ENCODE measurements at places on chromosomes 7 and 10.

GRCh38 chr10:23512355-23513058 is 73.6 kb downstream of the OTUD1 start:
- no peak for DNase-seq

DNA sequence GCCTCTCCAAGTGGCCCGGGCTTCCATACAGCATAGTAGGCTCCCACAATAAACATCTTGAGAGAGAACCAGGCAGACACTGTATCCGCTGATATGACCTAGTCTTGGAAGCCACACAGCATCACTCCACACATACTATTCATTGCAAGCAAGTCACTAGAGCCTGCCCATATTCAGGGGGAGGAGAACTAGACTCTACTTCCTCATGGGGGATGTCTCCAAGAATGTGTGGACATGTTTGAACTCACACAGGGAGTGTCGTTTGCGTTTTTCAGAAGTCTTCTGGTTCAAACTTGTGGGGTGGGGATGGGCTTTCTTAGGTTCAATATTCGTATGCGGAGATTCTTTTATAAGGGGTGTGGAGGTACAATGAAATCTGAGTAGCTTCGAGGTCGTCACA is 232.6 kb upstream of the HABP2 start:
- DNase-seq, result no peak

- no peak for DNase-seq
These were observed 61.1 kb downstream of the EBLN1 start for GRCh38 chr10:22156750-22157149.

DNA sequence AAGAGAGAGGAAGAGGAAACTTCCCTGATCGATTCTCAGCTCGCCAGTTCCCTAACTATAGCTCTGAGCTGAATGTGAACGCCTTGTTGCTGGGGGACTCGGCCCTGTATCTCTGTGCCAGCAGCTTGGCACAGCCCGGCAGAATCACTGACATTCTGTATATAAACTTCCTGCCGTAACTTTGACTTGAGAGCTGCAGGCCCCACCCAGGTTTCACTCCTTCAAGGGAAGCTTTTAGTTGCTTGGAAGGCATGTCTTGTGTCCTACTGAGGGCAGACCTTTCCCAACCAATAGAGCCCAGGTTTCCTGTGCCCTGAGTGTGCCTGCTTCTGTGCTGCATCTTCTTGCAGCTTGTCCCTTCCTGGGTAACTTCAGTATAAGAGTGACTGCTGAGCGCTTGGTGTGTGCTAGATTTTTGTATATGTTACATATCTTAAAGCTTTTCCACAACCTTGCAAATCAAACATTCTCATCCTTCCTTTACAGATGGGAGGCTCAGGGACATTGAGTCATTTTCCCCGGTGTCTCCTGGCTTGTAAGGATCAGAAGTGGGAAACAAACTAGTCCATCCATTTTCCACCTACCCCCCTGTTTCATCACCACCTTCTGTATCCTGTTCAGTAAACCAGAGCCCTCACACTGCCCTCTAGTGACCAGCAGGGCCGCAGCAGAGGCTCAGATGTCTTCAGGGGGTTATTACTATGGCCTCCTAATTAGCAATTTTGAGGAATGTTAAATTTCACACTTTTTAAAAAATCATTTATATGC is 225.2 kb upstream of the PRSS58 start:
- no peak for DNase-seq

DNA sequence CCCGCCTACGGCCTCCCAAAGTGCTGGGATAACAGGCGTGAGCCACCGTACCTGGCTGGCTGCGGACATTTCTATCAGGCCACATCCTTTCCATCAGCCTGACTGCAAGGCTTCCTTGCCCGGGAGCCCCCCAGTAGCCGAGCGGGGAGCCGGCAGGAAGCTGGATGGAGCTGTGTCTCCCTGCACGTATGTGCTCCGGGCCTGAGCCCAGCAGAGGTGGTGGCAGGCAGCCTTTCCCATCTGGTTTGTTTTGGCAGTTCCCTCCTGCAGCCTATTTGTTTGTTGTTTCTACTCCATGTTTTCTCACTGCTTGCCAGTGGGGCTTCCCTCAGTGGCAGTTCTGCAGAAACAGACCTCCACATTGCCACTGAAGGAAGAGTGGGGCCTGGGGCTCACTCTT is 5.4 kb downstream of the POP7 start:
- no peak for DNase-seq

DNA sequence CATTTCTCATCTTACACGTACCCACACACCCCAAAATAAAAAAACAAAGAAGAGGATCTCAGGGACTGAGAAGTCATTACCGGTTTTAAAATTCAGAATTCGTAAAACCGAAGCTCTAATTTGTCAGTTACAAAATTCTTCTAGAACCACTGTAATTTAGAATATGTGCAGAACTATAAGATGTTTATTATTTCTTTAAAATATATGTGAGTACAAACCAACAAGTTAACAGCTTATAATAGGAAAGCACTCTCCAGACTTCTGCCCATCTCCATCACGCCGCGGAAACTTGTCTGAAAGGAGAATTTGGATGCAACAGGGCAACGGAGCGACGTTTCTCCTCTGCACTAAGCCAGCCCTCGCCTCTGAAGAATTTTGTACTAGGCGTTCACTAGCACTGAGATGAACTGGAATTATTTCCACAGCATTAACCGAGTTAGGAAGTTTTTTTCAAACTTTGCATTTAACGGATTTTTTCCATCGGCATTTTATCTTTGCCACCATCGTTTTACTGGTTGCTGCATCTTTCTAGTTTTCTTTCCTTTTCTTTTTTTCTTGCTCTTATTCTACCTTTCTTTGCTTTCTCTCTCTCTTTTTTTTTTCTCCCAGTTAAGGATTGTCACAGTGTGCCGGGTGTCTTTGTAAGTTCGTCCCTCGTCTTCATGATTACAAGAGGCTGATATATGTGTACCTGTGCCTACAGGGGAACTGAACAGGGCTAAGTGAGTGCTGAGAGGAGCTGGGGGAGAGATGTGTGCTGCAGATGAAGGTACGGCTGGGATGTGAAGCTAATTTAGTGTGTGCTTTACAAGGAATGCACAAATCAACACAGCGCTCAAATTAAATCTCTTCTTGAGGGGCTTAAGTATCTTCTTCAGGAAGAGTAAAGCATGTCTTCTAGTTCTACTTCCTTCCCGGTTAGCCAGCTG is 295.9 kb upstream of the NFE2L3 start:
- no peak for DNase-seq
